ENCODE measurements at places on chromosomes 1 and 21.

- no peak for DNase-seq
Measured at GRCh38 chr1:63000508-63000907, 216.6 kb downstream of the ATG4C start.

GRCh38 chr1:180252638-180253536, 22.8 kb downstream of the LHX4 start:
- peak; percentile 88 for DNase-seq

DNA sequence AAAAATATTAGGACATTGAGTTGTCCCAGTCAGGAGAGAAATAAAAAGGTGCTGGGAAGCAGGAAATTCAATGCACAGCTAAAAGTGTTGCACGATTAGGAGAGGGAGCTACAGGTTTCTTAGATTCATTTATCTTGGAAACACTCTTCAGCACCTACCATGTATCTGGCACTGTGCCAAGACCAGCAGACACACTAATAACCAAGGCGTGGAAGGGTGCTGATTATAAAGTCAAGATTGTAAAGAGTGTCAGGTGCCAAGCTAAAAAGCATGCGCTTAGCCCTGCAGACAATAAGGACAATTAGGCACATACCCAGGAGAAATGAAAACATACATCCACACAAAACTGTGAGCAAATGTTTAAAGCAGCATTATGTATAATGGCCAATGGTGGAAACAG, 129.9 kb downstream of the DSCAM start:
- no peak for DNase-seq

GRCh38 chr1:42380586-42381279, at the start of gene RIMKLA:
Gene RIMKLA, plus strand, starts transcription at chr1:42380792. Its CDS starts 143 bp downstream, at chr1:42380935.
- DNase-seq: peak; percentile 71

- no peak for DNase-seq
Measured at GRCh38 chr1:234606784-234607108, 3.2 kb downstream of the IRF2BP2 start.

- no peak for DNase-seq
Measured at GRCh38 chr21:27112186-27112585, 145.3 kb upstream of the ADAMTS5 start.

DNA sequence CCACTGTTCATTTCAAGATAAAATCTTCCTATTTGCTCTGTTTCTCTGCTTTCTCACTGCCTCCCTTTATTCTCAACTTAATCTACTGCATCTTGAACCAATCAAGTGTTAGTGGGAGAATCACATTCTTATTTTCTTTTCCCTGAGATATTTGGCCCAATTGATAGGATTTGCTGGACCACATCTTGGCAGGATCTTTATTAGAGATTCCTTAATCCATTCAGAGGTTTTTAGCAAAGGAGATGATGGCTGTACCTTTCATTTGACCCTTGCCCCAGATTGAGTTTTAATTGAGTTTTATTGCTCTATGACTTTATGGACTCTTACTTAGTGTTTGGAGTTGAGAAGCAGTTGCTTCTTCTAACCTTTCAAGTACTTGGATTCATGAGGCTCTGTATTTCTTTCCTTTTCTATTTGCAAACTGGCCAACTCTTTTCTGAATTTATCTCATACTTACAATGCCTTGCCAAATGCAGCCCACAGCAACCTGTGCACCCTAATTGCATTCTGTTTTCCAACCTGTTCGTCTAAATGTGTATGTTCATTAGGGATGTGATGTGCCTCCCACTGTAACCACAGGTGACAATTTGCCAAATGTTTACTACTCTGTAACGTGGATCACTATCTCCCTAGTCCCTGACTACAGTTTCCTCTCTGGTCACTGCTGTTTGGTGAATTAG, 274.8 kb upstream of the KAZN start:
- DNase-seq: no peak

- no peak for DNase-seq
Measured at GRCh38 chr21:31185663-31186062, 147.4 kb upstream of the KRTAP19-8 start.

GRCh38 chr1:201496296-201496690, 10.6 kb downstream of the CSRP1 start:
- no peak for DNase-seq

GRCh38 chr1:24074817-24075589, 36.9 kb downstream of the MYOM3 start:
- peak; percentile 16 for DNase-seq

DNA sequence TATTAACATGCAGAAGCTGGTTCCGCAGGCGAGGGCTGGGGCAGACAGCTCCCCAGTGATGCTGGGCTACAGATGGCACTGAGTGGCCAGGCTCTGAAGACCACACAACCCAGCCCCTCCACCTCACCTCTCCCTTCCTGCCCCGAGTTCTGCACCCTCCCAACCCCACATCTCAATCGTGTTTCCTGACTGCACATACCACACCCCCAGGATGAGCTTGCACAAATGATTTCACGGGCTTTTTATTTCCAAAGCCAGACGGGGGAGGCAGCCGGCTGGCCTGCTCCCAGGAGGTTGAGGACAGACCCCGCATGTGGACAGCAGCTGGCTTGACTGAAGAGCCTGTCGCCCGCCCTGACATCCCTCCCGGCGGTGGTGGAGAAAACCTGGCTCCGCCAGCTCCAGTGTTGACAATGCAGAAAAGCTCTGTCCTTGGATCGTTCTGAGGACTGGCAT, 21.4 kb upstream of the ALDH4A1 start:
- DNase-seq: peak; percentile 85

DNA sequence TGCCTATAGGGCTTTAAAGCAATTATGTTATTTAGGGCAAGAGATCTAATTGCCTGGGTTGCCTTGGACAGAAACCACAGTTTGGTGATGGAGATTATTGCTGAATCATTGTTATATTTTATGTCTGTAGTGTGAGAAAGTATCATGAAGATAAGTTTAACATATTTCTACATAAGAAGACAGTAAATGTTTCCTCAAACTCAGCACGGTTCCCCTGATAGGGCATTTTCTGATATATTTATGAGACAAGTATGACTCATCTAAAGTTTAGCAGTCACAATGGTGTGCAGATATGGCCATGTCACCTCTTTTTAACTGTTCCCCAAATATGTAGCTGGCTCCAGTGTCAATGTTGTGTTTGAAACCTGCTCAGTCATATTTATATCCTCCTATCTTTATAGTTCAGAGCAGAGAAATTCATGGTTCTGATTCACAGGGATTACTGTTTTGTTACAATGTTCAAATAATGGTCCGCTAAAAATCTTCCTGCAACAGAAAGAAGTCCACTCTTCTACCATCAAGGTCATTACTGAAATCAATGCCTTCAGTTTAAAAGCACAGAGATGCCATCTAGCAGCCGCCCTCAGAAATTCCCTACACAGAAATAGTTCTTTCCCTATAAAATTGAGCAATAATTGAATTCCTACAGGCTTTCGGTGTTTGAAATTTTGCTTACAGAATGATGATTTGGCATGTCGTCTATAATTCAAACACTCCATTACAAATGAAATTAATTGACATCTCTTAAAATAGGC, 3.7 kb downstream of the OLFM3 start:
- peak; percentile 64 for DNase-seq

GRCh38 chr21:16198546-16198945, 468.8 kb downstream of the USP25 start:
- no peak for DNase-seq

- DNase-seq: no peak
Measured at GRCh38 chr1:92870591-92870990, 38.8 kb downstream of the RPL5 start.

- DNase-seq: no peak
Measured at GRCh38 chr1:24451746-24452145, 36.1 kb downstream of the NIPAL3 start.

DNA sequence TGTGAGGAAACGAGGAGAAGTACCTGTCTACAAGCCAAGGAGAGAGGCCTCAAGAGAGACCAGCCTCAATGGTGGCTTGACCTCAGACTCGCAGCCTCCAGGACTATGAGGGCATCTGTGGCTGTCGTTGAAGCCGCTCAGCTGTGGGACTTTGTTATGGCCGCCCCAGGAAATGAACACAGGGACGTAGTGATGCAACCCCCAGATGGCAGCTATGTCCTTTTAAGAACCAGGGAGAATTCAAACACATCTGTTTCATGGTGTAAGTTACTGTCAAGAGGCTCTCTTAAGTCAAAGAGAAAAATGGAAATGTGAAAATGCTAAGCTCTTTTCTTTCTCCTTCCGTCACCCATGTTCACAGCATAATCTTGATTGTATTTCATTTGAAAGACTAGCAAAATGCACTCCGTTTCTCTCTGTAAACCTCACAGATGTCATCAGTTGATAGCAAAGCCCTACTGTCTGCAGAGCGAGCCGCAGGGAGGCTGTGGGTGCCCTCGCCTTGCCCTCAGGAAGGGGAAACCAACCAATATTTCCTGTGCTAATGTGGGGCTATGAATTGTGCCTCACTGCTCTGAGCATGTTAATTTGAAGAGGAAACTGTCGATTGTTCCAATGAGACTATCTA, 21.3 kb downstream of the UBASH3A start:
- DNase-seq: peak; percentile 85

GRCh38 chr1:41355356-41355755, 5.9 kb upstream of the FOXO6 start:
- no peak for DNase-seq

DNA sequence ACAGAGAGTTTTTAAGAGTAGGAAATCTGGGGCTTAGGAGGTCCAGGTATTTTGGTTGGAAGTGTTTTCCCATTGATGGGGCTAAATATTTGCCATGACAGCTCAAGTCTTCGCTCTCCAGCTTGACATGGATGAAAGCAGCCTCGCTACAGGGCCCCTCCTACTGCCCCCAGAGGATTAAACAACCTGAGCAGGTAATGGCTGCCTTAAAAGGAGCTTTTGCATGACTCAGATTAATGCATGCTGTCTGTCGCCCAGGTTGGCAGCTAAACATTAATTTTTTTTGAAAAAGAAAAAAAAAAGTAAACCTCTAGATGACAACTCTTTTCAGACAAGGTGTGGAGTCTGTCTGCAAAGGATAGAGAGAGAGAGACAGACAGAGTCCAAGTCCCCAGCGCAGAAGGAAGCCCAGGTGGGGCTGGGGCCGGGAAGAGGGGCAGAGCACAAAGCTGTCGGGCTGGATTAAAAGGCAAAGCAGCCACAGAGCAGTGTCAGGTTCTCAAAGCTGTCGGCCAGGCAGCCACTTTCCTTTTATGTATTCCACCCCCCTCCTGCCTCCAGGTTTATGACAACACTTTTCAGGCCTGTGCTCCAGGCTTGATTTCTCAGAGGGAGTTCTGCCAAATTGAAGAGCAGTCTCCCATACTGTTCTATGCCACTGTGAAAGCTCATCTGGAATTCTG, 127.9 kb downstream of the CLIC6 start:
- no peak for DNase-seq

DNA sequence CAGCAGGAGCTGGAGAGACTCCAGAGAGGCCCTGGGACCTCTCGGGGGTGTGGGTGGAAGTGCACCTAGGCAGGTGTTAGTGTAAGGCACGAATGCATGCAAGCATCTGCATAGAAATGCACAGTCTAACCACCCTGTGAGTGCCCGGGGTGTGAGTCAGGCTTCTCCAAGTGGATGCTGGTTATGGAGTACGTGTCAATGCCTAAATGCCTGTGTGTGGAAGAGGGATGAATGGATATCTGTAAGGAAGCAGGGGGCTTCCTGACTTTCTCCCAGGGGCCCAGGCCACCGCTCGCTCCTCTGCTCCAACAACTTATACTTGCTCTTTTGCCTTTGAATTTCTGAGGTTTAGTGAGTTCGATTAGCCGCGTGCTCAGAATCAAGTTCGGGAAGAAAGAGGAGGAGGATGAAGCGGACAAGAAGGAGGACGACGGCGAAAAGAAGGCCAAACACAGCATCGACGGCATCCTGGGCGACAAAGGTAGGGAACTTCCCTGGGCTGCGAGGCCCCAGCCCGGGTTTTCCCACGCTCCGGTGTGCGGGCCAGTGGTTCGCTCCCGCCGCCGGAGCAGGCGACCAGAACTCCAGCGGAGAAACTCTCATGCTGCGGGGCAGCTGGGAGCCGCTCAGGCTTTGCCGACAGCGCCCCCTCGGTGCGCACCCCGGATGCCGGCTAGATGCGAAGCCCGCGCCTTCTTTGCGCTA, 5.4 kb downstream of the PAX7 start:
- DNase-seq: no peak

- no peak for DNase-seq
Measured at GRCh38 chr1:27000090-27000816, 6.8 kb downstream of the TRNP1 start.

DNA sequence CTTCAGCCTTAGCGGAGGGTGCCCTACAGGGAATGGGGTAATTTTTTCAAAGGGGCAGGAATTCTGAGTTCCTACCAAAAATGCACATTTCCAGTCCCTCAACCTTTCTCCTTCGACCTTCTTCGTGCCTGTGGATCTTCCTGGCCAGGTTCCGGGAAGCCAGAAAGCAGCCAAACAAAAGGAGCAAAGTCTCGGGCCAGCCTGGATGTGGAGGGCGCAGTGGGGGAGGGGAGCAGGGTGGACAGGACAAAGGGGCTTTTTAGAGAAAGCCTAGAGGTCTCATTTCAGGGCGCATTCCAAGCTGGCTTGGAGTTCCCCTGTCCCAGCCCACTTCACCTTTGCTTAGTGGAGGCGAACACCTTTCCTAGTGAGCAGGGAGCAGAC, 2.9 kb upstream of the INAVA start:
- DNase-seq: no peak

DNA sequence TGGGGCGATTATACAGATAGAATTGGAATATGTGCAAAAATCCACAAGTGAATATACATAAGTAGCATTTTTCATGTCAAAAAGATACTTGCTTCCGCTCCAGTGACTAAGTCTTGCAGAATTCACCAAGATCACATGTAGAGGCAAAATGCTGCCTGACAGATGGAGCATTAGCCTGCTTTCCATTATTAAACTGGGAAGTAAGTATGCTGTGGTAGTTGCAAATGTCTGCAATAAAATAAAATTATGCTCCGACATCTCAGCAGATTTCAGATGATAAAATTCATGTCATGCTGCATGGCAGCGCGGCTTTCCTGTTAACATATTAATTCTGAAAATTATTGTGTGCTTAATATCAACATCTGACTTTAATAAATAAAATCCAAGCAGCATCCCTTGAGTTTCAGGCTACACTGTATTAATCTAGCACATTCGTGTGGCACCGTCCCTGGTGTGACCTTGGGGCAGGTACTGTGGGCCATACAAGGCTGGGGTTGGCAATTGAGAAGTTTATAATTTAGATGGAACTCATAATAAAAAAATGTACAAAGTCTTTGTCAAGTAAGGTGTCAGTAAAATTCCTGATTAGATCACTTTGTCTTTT, 366.4 kb upstream of the ZP4 start:
- no peak for DNase-seq

GRCh38 chr21:16402752-16403151, 673.0 kb downstream of the USP25 start:
- DNase-seq: no peak

DNA sequence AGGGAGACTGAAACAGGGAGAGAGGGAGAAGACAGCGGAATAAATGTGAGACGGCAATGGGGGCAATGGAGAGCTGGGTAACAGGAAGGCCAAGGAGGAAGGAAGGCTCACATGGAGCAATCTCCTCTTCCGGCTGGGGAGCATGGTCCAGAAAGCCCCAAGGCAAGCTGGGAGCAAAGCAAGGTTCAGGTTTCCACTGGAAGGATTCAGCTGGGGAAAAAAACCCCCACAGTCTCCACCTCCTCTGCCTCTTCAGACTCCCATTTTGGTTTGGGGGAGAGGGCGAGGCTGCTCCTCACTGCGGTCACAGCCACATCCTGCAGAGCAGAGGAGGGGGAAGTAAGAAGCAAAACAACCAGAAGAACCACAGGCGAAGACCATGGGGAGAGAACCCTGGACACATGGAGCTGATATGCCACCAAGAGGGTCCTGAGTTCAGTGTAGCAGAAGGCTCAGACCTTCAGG, 650 bp downstream of the TNFAIP8L2 start:
- peak; percentile 95 for DNase-seq

- no peak for DNase-seq
Measured at GRCh38 chr1:2611621-2612437, 21.0 kb downstream of the MMEL1 start.
